ENCODE measurements at places on chromosomes 12 and 14.

DNA sequence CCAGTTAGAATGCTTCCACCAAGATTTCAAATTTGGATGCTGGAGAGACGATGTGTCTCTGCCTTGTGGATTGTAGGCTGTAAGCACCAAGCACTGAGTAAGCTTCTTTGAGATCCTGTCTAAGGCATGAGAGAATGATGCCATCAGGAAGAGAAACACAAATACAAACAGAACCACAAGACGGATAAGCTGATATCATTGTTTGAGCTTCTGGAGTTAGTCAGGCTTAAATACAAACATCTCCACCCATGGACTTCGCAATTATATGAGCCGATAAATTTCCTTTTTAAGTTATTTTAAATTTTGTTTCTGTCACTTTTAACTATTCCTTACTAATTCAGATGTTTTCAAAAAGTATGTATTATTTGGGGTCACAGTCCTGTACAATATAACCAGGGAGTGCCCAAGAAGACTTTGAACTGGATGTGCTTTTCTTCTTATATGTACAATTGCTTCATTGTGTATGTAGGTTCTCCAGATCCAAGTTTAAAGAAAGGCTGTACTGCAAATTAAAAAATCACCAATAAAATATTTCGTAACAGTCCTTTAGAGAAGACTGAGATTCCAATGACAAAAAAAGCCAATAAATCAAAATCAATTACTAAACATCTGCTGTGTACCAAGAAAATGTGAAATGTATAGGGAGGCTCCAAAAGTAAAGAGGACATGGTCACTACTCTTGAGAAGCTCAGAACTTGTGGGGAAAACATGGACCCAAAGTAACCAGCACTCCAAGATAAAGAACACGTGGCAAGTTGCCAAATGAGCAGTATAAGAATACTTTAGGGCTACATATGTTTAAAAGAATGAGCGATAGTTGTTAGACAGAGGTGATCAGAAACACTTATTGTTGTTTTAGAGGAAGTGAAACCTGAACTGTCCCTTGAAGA, 274.1 kb downstream of the ADAMTS20 start:
- DNase-seq: no peak

- no peak for DNase-seq
Measured at GRCh38 chr12:116397148-116397547, 119.7 kb upstream of the MED13L start.

GRCh38 chr12:74171478-74171909, 366.1 kb upstream of the ATXN7L3B start:
- DNase-seq: no peak

DNA sequence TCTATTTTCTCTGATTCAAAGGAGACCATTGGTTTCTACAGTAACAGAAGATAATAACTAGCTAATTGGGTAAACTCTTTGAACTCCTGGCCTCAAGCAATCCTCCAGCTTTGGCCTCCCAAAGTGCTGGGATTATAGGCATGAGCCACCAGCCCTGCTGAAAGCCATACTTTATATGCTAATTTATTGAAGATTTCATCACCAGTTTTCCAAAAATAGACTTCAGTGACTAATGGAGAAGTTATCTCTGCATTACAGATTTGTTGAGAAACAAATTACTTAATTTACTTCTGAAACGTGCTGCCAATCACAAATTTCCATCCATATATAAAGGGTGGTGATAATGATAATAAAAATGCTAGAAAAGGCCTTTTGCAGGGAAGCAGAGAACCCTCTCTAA, 1758.1 kb upstream of the SEL1L start:
- no peak for DNase-seq

- no peak for DNase-seq
Measured at GRCh38 chr14:52026901-52027300, 37.6 kb downstream of the RTRAF start.
